ENCODE measurements at places on chromosomes 11 and 22.
A peak's percentile ranks its signal among the peaks of the same experiment; 100 is the strongest.

- DNase-seq = peak; percentile 87
Observed at GRCh38 chr22:42688241-42689211, 32.1 kb downstream of the A4GALT start.

- no peak for DNase-seq
Observed at GRCh38 chr22:48372390-48372789, 1455.3 kb downstream of the BRD1 start.

DNA sequence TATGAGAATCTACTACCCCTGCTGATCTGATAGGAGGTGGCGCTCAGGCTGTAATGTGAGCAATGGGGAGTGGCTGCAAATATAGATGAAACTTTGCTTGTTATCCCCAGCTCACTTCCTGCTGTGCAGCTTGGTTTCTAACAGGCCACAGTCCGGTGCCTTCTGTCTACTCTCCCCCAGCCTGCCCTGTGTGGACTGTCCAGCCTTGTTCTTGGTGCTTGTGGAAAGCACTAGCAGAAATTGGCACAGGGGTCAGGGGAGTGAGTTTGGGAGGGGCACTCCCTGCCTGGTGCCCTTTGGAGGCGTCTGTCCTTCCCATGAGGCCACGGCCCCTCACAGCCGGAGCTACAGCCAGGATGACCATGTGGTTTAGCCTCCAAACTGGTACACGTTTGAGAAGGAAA lies 14.3 kb downstream of the MOV10L1 start:
- no peak for DNase-seq

DNA sequence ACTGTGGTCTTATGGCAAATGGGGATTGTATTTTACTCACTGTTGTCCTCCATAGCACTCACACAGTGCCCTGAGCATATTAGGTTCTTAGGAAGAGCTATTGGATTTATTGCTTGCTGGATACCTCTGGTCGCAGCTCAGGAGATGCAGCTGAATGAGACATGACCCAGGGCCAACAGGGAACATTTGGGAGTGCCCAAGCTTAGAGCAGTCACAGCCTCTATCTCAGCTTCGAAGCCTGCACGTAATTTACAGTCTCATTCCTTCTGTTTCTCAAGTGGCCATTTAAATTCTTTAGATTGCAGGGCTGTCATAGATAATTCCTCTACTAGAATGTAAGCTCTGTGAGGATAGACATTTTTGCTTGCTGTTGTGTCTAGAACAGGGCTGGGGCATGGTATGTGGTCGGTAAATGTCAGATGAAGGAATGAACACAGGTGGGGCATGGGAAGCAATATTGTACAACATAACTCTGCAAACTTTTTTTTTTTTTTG lies 192.8 kb downstream of the GRIK4 start:
- no peak for DNase-seq

GRCh38 chr11:57605028-57605420 lies 7.5 kb downstream of the SERPING1 start:
- no peak for DNase-seq

DNA sequence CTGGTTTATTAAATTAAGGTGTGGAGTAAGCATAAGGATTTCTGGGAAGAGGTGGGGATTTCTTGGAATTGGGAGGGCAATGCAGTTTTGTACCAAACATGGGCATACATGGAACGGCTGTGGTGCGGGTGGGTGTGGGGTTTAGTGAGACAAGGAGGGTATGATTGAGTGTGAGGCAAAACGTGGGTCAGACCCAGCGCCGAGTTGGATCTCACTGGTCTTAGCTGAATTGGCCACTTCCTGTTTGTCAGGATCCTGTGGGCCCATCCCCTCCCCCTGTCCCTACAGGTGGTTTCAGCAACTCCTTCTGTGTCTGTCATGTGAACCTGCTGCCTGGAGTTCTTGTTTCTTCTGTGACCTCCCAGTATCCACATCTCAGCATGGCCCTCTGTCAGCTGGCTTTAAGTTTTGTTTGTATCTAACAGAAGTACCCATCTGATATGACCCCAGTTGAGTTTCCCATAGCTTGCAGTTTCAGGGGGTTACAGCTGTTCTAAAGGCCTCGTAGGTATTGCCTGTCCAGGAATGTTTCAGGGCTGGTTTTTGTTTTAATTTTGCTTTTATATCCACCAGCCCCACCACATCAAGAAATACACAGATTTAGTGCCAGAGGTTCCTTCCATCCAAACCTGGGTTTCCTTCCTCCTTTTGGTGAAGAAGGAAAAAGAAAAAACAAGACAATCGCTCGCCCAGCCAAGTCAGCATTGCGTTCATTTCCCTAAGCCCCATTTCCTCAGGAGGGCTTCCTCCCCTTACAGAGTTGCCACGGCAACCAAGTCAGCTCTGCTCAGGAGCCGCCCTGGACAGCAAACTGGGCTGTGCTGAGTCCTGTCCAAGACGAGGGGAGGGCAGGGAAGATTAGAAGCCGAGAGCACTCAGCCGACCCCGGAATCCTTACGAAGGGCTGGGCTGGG lies 6.0 kb downstream of the APOL1 start:
- peak; percentile 55 for DNase-seq

- DNase-seq = peak; percentile 57
Observed at GRCh38 chr11:76568139-76568538, 102.4 kb downstream of the LRRC32 start.

GRCh38 chr11:123382555-123383074 lies 47.5 kb upstream of the GRAMD1B start:
- no peak for DNase-seq

DNA sequence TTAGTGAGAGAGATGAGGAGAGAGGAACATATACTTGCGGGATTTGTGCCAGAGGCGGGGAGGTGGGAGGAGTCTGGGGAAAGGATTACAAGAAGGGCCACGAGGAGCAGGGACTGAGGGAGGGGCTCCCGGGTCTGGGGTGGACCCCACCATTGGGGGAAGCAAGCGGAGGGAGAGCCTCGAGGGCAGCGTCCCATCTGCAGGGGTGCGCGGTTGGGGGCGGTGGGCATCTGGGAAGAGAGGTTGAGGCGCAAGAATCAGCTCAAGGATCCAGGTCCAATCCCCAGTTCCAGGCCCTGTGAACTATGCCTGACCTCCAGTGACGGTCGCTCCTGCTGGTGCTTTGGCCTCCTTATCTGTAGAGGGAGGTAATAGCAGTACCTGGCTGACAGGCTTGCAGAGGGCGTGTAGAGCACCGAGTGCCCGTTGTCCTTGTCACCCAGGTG lies 38.0 kb downstream of the ADAMTS15 start:
- DNase-seq = no peak

DNA sequence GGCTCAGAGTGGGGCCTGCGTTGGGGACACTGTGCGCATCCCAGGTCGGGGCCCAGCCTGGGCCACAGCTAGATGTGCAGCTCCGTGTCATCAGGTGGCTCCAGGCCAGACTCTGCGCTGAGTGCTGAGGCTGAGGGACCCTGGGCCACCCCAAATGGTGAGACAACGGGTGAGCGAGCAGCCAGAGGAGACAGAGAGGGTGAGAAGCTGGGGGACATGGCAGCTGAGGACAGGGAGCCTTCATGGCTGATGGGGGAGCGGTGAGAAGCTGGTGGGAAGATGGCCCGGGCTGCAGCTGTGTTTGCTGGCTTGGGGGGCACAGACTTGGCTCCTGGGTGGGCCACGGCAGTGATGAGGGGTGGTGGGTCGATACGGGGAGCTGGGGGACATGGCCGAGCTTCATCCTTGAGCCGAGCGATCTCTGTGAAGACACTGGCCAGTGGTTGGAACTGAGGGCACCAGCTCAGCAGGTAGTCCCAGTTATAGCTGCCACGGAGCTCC lies 2.5 kb upstream of the TPP1 start:
- no peak for DNase-seq

DNA sequence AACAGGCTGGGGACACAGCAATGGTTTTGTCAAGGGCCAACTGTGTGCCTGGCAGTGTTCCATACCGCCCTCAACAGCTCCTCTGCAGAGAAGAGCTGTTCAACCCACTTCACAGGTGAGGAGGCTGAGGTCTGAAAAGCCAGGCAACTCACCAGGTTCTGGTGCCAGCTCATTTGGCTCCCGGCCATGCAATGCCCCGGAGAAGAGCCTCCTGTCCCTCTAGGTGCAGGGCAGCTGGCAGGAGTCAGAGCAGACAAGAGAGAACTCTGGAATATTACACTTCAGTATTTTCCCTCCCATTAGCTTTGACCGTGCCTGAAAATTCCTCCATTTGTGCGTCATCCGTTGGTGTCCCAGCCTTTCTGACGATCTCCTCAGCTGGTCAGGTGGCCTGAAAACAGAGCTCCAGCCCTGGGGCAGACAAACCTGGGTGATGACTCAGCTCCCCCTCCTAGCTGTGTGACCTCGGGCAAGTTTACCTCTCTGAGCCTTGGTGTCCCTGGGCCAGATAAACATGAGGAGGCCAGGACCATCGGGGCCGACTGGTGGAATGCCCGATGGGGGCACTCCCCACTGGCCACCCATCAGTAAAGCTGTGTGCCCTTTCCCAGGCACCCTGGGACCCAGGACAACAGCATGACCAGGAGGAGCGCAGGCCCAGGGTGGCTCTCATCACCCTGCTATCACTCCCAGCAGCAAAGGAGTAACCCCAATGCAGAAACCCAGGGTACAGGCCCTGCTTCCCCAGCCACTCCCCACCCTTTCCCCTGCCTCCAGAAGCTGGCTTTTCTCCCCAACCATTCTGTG lies 9.6 kb upstream of the C1QTNF6 start:
- peak; percentile 60 for DNase-seq

DNA sequence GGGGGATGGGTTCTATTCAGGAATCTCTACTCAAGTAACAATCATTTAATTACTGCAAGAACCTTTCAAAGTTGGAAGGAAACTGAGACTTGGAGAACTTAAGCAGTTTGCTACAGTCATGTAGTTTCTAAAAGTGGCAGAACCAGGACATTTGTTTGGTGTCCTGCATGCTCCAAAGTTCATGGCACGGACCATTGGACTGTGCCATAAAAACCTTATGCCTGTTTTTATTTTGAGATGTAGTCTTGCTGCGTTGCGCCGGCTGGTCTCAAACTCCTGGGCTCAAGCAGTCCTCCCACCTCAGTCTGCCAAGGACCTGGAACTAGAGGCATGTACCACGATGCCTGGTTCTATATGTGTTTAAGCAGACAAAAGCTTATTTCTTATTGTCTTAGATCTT lies 18.6 kb upstream of the AIFM3 start:
- DNase-seq = no peak

- no peak for DNase-seq
Observed at GRCh38 chr11:89633135-89633705, 76.9 kb upstream of the TRIM77 start.

DNA sequence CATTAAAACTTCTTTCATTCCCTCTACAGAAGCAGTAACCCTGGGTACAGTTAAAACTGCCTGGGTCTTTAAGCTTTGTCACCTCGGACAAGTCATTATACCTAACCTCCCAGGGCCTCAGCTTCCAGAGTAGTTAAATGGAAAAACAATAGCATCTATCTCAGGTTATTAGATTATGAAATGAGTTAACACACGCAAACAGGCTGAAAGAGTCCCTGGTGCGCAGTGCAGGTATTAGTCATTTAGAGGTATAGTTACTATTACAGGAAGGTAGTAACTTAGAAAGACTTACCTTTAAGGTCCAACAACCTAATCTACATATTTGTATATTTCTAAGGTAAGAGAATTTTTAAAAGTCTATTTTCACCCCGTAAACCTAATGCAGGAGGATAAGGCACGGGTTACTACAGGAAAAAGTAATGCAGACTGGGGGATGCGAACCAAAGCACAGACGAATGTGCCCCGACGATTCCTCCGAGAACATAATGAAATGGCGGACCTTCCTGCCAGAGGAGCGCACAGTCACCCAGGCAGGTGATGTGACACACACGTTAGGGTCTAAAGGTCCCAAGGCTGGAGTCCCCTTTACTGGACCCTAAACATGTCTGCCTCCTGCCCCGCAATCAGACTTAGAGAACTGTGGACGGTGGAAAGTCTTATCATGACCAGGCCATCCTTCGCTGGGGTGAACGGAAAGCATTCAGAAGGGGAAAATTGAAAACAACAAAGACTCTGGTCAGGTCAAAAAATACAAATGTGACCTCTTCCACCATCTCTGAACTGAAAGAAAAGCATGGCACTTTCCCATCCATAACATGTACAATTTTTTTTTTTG lies 1.3 kb downstream of the NAP1L4 start:
- DNase-seq = no peak

GRCh38 chr11:26537341-26537740 lies 34.7 kb downstream of the MUC15 start:
- no peak for DNase-seq

DNA sequence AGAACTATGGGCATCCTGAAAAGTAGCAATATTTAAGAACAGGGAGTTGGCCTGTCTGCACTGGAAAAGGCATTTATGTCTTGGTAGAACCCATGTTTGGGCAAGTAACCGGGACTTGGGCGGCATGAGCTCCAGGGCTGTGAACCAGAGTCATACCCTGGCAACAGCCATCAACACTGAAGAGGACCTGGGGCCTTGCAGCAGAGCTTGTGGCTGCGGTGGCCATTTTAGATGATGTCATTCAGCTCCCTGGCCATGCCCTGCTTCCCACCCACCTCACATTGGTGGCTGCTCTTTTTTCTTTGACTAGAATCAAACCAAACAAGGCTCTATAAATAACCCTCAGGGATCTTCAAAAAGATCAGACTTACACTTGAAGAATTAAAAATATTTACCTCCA lies 26.6 kb downstream of the EHF start:
- DNase-seq = no peak

- DNase-seq = no peak
Observed at GRCh38 chr11:36450110-36450572, 59.9 kb downstream of the TRAF6 start.

GRCh38 chr11:32420937-32421901 lies 14.1 kb downstream of the WT1 start:
- peak; percentile 43 for DNase-seq

DNA sequence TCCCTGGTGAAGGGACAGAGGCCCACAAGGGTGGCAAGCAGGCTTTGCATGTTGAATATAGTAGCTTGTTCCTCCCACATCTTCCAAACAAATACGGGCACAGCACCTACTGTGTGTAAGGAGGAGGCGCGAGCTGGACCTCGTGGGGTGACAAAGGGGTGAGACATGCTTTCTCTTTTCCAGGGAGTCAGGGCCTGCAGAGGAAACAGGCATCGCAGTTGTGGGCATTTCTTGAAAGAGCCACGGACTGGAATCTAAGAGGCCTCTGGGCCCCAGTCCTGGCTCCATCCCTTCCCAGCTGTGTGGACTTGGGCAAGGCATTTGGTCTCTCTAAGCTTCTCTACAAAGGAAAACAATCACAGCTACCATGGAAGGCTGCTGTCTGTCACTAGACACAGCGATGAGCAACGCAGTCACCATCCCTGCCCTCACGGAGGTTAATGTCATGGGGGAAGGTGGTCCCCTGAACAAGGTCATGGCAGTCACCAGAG lies 13.0 kb upstream of the CDC42EP1 start:
- no peak for DNase-seq
